ENCODE measurements at places on chromosomes 13 and 19.

DNA sequence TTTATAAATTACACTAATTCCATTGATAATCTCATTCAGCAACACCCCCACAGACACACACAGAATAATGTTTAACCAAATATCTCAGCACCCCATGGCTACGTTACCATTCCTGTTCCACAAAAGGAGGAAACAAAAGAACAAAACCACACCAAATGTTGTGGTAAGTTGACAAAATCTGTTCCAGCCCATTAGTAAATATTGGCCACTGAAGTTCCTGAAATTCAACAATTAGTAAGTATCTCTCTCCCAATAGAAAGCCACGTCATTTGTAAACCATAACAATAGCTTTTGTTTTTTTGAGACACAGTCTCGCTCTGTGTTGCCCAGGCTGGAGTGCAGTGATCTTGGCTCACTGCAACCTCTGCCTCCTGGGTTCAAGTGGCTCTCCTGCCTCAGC lies 2.3 kb upstream of the FCAR start:
- DNase-seq, result no peak

- DNase-seq, result no peak
Measured at GRCh38 chr19:32718286-32718685, 1.3 kb upstream of the TDRD12 start.

GRCh38 chr19:48879025-48879637 lies 6.9 kb downstream of the PPP1R15A start:
- no peak for DNase-seq

GRCh38 chr13:59780058-59780457 lies 383.7 kb downstream of the DIAPH3 start:
- DNase-seq, result no peak

DNA sequence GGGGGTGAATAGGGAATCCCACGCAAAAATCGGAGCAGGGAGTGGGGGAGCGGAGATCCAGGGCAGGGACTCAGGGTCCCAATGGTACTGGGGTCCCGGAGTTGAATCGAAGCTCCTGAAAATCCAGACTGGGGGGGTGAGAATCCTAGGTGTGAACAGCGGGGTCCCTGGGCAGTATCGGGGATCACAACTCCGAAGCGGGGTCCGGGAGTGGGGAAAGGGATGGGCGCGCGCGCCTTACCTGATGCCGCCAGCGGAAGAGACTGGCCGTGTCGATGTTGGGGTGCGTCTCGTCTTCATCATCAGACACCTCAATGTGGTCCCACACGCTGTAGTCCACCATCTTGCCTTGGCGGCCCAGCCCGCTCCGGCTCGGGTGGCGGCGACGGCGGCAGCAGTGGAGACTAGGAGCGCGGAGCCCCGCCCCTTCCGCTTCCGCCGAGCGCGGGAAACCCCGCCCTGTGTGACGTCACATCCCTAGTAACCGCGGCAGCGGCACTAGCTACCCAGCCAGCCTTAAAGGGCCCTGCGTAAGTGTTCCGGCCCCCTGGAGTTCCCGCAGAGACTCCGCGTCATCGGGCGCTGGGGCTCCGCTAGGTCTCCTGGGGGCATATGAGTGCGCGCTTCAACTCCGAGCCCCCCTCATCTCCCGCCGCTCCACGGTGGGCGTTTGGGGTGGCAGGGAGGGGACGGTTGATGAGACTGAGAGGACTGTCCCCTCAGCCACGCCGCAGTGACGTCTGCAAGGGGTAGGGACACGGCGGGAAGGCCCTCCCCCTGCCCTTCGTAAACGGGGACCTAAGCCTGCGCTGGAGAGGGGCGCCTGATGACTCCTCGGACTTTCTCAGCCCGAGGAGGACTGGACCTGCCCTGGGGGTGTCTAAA lies at the start of gene CDC37:
TSS of gene CDC37 (minus strand) at position 406 of the 885 bp plus-strand sequence. CDS start at position 343, 63 bp downstream.
- peak; percentile 90 for DNase-seq

DNA sequence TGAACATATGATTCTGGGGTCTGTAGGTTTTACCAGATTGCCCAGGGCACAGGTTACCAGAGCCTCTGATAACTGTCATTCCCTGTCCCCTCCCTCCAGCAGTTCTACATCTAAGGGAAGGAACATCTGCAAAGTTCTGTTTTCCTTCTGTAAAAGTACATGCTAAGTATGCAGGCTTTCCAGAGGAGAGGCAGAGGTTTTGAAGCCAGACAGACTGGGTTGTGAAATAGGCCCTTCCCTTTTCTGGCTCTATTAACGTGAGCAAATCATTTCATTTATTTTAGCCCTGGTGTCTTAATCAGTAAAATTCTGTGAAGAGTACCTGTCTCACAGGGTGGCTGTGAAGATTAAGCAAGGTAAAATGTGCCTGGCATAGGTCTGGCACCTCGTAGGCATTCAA lies 66.1 kb upstream of the C1QTNF9 start:
- no peak for DNase-seq

DNA sequence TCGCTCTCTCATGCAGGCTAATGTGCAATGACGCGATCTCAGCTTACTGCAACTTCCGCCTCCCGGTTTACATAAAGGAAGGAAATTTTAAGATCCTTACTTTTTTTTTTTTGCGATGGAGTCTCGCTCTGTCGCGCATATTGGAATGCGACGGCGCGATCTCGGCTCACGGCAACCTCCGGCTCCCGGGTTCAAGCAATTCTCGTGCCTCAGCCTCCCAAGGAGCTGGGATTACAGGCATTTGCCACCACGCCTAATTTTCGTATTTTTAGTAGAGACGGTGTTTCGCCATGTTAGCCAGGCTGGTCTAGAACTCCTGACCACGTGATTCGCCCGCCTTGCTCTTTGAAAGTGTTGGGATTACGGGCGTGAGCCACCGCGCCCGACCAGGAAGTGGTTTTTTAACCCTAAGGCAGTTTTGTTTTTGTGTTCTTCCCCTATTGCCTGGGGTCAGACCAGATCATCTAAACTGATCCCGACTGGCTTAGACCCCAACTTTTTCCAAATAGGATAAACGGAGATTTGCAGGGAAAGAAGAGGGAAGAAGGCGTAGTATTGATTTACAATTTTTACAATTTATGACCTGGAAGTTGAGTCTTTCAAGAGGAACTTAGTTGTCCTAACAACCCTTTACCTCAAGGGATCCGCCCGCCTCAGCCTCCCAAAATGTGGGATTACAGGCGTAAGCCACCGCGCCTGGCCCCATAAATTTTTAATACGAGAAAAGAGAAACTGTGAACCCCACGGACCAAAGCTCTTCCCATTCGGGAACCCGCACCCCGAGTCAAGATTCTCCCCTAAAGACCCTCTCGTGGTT lies 142.0 kb downstream of the ZNF737 start:
- no peak for DNase-seq

GRCh38 chr13:101757446-101758039 lies 305.1 kb downstream of the ITGBL1 start:
- peak; percentile 60 for DNase-seq

DNA sequence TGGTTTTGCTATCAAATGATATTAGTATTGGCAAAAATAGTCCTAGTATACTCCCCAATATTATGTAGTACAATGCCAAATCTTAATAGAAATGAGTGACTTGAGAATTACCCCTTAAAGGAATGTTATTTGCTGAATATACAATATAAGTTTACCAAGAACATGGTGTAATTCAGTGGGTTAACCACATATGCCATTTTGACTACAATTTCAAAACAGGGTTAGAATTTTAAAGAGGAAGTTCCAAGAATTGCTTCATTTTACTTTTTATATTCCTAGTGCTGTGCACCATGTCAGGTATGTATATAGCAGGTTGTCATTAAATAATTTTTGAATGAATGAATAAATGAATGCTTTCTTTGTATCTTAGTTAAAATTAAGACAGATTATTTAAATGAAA lies 66.3 kb downstream of the LMO7 start:
- no peak for DNase-seq

DNA sequence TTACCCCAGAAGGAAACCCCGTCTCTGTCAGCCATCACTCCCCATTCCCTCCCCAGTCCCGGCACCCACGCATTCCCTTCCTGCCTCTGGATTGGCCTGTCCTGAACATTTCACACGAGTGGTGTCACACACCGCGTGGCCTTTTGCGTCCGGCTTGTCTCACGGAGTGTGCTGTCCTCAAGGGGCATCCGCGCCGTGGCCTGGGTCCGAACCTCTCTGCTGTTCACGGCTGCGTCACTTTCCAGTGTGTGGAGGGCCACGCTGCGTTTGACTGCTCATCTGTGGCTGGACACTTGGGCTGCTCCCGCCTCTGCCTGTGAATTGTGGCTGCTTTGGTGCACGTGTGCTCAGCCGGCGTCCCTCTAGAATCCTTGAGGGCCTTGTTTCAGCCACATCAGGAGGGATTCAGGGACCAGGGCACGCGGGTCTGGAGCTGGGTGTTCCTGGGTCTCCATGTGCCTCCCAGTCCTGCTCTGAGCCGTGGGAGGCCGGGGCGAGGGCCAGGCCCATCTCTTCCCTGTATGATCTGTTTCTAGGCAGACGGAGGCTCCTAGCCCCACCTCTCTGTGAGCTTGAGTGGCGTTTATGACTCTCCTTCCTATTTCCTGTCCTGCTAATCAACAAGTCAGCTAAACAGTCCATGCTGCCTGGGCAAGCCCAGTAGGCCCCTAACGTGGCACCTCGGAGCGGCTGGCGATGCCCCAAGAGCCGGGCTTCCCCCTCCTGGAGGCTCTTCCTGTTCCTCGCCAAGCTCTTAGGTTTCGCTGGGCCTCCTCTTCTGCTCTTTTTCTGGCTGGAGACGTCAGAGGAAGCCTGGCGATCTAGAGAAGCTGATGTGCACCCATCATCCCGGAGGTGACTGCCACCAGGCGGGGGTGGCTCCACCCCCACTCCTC lies 8.1 kb downstream of the STK11 start:
- DNase-seq, result peak; percentile 77

DNA sequence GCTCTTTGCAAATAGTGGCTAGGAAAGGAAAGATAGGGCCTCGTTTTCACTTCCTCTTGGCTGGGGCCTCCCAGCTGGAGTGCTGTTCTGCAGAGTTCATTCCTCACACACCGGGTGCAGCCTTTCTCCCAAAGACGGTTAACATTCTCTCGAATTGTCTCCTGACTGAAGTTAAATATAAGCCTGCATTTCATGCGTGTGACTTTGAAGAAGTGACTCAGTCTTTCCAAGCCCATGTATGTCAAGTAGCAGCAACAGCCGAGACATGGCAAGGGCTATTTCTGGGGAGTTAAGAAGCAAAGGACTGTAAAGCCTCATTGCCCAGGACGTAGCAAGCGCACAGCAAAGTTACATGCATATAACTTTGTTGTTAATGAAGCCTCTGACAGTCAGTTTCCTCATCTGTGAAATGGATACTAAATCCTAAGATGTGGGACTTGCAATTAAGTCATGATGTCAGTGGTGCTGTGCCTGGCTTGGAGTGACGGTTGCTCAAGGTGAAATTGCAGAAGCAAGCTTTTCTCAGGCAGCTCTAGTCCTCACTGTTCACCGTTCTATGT lies 502.4 kb downstream of the MYO16 start:
- no peak for DNase-seq

DNA sequence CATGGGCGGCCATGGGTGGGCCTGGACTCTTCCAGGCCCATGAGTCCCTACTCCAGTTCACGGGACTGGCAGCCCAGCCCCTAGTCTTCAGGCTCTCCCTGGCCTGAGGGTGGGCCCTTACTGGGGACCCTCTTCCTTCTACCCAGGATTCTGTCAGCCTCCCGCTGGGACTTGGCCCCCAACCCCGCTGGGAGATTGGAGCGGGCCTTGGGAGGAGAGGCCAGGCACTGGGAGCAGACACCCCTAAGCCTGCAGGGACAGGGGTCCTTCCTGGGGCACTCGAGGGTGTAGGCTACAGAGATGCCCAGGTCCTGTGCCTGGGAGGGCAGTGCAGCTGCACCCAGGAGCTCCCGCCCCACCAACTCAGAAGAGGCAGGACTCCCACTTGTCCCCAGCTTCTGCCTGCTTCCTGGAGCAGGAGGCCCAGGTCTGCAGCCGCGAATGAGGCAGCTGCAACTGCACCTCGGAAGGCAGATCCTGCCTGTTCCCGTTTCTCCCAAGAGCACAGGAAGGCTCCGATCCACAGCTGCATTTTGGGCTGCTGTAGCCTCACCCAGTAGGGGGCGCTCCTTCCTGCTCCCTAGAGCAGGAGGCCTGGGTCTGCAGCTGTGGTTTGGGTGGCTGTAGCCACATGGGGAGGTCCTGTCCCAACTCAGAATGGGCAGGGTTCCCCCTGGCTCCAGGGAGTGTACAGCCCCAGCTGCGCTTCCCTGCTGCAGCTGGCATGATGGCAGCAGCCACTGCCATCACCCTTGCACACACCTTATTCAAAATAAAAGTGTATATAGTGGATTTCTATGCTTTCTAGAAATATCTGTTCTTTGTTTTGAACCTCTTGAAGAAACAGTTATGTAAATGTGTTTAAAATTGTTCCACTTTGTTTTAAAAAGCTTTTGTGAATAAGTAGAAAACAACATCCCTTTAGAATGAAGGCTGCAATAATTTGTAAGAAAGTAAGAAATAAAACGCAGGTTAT lies 46.8 kb downstream of the TEX26 start:
- DNase-seq, result no peak

DNA sequence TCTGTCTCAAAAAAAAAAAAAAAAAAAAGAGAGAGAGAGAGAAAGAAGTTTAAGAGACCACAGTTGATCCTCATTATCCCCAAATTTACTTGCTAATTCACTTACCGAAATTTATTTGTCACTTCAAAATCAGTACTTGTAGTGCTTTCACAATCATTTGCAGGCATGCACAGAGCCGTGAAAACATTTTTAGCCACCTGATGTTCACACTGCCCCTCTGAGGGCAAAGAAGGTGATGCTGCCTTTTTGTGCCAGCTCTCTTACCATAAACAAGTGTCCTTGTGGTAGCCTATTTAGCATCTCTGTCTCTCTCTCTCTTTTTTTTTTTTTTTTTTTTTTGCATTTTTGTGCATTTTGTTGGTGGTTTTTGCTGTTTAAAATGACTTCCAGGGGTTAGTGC lies 24.1 kb upstream of the CASP14 start:
- no peak for DNase-seq

GRCh38 chr13:25727810-25728209 lies 324.0 kb downstream of the SHISA2 start:
- no peak for DNase-seq

DNA sequence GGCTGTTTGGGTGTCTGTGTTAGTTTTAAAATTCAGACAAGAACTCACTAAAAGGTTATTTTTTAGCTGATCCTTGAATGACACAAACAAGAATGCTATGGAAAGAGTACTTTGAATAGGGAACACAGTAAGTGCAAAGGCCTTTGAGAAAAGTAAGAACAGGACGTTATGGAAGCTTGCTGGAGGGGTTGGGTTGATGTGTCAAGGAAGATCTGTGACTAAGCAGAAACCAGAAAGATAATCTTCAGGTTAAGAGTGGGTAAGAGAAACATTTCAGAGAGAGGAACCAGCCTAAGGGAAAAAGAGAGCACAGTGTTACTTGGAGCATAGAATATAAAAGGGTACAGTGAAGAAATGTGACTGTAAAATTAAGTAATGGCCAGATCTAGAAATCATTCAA lies 41.2 kb upstream of the TRPC4 start:
- no peak for DNase-seq

GRCh38 chr19:664913-665443 lies 2.0 kb upstream of the RNF126 start:
- peak; percentile 72 for DNase-seq
